ENCODE measurements at places on chromosomes 3 and 15. TPM values are rescaled to one million over a fixed set of nuclear protein-coding genes. Genes with fewer than 3 reads are reported as not detected.

- H3K36me3 ChIP-seq: no peaks in the 10 kb centered on the region
- DNase-seq: no peak
- H3K27ac ChIP-seq: no peak overlapping the region
- no peaks in the 10 kb centered on the region for H3K27me3 ChIP-seq
- no peaks in the 10 kb centered on the region for H3K4me1 ChIP-seq
- no peak overlapping the region for H3K4me3 ChIP-seq
Observed at GRCh38 chr3:157671656-157672055, 168.4 kb upstream of the VEPH1 start.

GRCh38 chr3:4684976-4685375 is 191.8 kb downstream of the ITPR1 start:
- H3K27me3 ChIP-seq: no peaks in the 10 kb centered on the region
- no peaks in the 10 kb centered on the region for H3K4me1 ChIP-seq
- no peak overlapping the region for H3K27ac ChIP-seq
- DNase-seq: no peak
- H3K36me3 ChIP-seq: no peaks in the 10 kb centered on the region

GRCh38 chr3:184148076-184148475 is 7.1 kb upstream of the DVL3 start:
- H3K4me1 ChIP-seq: no peaks in the 10 kb centered on the region
- H3K4me3 ChIP-seq: no peak overlapping the region
- H3K27me3 ChIP-seq: no peaks in the 10 kb centered on the region

- H3K27me3 ChIP-seq: no peaks in the 10 kb centered on the region
- H3K36me3 ChIP-seq: no peaks in the 10 kb centered on the region
- no peak overlapping the region for H3K4me3 ChIP-seq
- no peak for DNase-seq
- no peak overlapping the region for H3K27ac ChIP-seq
Observed at GRCh38 chr3:168817177-168817576, 721.5 kb upstream of the GOLIM4 start.

DNA sequence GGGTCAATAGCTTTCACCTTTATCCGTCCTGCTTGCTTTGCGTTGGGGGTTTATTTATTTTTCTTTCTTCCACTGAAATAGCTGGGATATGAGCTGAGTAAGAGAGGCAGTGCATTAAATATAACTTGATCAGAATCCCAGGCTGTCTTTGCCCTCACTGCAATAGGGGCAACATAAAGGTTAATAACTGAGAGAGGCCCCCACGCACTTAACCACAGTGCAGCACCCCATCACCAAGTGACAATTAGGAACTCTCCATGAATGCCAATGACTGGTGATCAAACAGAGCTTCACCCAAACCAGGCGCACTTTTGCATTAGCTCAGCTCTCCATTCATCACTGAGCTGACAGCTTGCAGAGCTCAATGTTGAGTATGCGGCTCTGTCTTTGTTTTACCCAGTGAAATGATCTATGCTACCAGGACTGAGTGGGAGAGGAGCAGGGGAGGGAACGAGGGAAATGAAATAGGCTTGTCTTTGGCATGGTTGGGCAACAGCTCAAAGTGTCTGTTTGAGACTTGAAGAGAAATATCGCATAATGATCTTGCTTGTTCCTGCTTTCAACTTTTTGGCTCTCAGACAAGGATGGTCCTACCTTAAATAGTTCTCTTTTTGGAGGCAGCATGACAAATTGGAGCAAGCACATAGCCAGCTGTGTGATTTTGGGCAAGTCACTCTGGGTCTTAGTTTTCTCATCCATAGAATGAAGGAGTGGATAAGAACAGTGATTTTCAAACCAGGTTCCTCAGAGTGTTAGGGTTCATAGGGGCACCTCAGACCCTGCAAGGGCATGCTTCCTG is 14.5 kb upstream of the GLCE start:
- no peak overlapping the region for H3K4me3 ChIP-seq
- H3K36me3 ChIP-seq: no peaks in the 10 kb centered on the region
- no peak for DNase-seq
- peaks cover 3% of the 10 kb centered on the region for H3K4me1 ChIP-seq

The IFT57 gene
- total RNA-seq: 54.3 TPM

- H3K36me3 ChIP-seq: no peaks in the 10 kb centered on the region
- H3K27ac ChIP-seq: no peak overlapping the region
- H3K4me3 ChIP-seq: no peak overlapping the region
- H3K27me3 ChIP-seq: no peaks in the 10 kb centered on the region
Observed at GRCh38 chr15:57526615-57527014, 65.1 kb upstream of the MYZAP start.

- no peak for DNase-seq
- no peaks in the 10 kb centered on the region for H3K36me3 ChIP-seq
- H3K27ac ChIP-seq: no peak overlapping the region
- H3K27me3 ChIP-seq: peaks cover 13% of the 10 kb centered on the region
- H3K4me1 ChIP-seq: peaks cover 23% of the 10 kb centered on the region
Observed at GRCh38 chr3:24832891-24833290, 338.2 kb upstream of the THRB start.

The GABRG3 gene
- 23.7 TPM for total RNA-seq

The TRPC1 gene
- total RNA-seq: 32.1 TPM

DNA sequence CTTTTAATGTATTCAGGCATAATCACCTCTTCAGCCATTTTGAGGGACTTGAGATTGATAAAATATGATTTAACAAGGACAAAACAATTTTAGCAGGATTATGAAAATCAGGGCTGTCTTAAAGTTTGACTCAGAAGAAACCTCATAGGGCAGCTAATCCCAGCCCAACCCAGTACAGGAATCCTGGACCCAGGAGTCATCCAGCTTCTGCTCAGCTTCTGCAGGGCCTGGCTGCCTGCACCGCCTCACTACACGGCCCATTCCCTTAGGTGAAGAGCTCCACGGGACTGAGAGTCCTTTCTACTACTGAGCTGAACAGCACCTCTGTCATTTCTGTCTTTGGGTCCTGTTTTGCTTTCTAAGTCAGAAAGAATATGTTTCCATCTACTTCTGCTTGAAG is 37.5 kb downstream of the ARHGAP31 start:
- H3K4me1 ChIP-seq: peaks cover 42% of the 10 kb centered on the region
- H3K4me3 ChIP-seq: no peak overlapping the region
- peaks cover 2% of the 10 kb centered on the region for H3K36me3 ChIP-seq
- H3K27ac ChIP-seq: peak overlapping the region; percentile 6
- DNase-seq: no peak

The GOLGA8N gene
- total RNA-seq: 12.3 TPM

DNA sequence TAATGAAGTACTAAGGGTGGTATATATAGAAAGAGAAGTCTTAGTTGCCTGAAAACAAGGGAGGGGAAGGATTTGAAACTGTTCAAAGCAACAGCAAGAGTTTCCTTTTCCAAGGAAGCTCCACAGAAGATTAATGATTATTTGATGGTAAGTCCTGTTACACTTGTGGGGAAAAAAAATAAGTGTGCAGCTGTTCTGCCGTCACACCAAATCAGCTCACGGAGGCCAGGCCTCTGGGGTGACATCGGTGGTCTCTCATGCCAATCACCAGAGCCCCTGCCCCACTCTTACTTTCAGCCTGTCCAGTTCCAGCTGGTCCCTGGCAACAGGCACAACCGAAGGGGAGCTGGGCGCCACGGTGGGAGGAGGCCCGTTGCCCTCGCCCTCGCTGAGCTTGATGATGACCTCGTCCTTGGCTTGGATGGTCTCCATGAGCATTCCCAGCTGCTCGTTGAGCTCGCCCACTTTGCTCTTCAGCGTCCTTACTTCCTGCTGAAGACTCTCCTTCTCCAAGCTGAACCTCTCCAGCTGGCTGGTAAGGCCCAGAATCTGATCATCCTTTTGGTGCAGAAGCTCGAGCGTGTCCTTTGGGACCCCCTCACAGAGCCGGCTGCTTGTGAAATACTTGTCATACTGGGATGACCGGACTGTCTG is 53.5 kb downstream of the TBC1D2B start:
- peaks cover 3% of the 10 kb centered on the region for H3K4me1 ChIP-seq
- no peak overlapping the region for H3K27ac ChIP-seq
- no peak overlapping the region for H3K4me3 ChIP-seq
- peaks cover 28% of the 10 kb centered on the region for H3K36me3 ChIP-seq
- DNase-seq: no peak
- no peaks in the 10 kb centered on the region for H3K27me3 ChIP-seq

The HESX1 gene
- total RNA-seq: 0.50 TPM

The LPP gene
- total RNA-seq: 50.3 TPM

DNA sequence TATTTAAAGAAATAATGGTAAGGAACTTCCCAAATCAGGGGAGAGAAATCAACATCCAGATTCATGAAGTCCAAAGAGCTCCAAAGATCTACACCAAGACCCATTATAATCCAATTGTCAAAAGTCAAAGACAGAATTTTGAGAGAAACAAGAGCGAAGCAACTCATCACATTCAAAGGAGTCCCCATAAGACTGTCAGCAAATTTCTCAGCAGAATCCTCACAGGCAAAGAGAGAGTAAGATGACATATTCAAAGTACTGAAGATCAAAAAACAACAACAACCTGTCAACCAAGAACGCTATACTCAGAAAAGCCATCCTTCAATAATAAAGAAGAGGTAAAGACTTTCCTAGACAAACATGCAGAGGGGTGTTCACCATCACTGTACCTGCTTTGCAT is 342.1 kb downstream of the TIGIT start:
- DNase-seq: no peak
- H3K36me3 ChIP-seq: no peaks in the 10 kb centered on the region
- H3K4me1 ChIP-seq: no peaks in the 10 kb centered on the region
- H3K27ac ChIP-seq: no peak overlapping the region

The KLHL6 gene
- 2.1 TPM for total RNA-seq

- no peak overlapping the region for H3K27ac ChIP-seq
- DNase-seq: no peak
- no peaks in the 10 kb centered on the region for H3K27me3 ChIP-seq
- no peaks in the 10 kb centered on the region for H3K36me3 ChIP-seq
- no peaks in the 10 kb centered on the region for H3K4me1 ChIP-seq
- no peak overlapping the region for H3K4me3 ChIP-seq
Observed at GRCh38 chr15:33454346-33454745, 143.6 kb downstream of the RYR3 start.

DNA sequence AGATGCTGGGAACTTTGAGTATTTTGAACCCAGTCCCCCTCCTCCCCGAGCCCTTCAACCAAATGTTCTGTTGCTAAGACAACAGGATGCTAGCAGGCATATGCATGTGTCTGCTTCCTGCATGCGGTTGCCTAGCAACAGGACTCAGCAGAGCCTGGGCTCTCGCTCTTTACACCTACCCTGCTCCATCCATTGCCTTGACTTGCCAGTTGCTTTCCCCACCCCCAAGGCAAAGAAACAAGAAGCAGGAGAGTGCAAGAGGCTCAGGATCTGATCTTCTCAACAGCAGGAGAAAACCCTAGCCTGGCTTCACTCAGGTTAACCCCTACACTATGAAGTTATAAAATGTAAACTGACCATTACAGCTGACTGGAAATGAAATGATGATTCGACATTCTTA is 393.0 kb downstream of the IGSF11 start:
- H3K27ac ChIP-seq: no peak overlapping the region
- peak; percentile 99 for DNase-seq
- no peaks in the 10 kb centered on the region for H3K36me3 ChIP-seq
- H3K4me3 ChIP-seq: no peak overlapping the region
- peaks cover 4% of the 10 kb centered on the region for H3K4me1 ChIP-seq
- no peaks in the 10 kb centered on the region for H3K27me3 ChIP-seq

- H3K4me1 ChIP-seq: peaks cover 15% of the 10 kb centered on the region
- no peak for DNase-seq
- no peaks in the 10 kb centered on the region for H3K27me3 ChIP-seq
- peak overlapping the region; percentile 52 for H3K4me3 ChIP-seq
Observed at GRCh38 chr3:124032311-124032880, 40.5 kb upstream of the ROPN1 start.

DNA sequence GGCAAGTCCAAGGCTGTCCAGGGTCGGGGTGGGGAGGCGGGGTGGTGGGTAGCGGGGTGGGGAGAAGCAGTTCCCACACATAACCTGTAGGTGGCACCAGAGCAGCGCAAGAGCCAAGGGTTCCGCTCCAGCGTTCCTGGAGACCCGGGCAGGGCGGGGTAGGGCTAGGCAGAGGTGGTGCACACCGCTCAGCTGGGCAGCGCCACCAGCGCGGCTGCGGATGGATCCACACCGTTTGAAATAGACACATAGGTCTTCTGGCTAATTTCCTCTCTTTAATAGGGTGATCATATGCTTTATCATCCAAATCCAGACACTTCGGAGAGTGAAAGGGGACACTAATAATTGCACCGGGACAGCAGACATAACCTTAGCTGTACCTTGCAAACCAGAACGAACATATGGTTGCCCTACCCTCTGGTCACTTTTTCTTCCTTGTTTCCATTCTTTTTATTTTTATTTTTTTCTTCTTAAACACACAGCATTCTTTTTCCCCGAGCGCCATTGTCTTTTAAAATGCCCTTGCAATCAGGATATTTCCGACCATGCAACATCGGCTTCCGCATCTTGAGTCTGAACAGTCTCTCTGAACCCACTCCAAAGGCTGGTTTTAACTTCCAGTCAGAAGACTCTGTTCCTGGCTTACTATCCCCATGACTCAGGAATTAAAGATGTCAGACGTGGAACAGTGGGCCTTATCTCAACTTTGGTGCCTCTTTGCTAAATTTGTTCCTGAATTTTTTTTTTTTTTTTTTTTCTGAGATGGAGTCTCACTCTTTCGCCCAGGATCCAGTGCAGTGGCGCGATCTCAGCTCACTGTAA is 12.5 kb upstream of the ZSCAN2 start:
- H3K4me3 ChIP-seq: peak overlapping the region; percentile 29
- peaks cover 8% of the 10 kb centered on the region for H3K4me1 ChIP-seq
- H3K27me3 ChIP-seq: no peaks in the 10 kb centered on the region
- peak; percentile 63 for DNase-seq
- H3K27ac ChIP-seq: no peak overlapping the region
